Epithelial cell of proximal tubule (primary cell): ENCODE measurements at places on chromosomes 13 and 19.
A peak's percentile ranks its signal among the peaks of the same experiment; 100 is the strongest.

DNA sequence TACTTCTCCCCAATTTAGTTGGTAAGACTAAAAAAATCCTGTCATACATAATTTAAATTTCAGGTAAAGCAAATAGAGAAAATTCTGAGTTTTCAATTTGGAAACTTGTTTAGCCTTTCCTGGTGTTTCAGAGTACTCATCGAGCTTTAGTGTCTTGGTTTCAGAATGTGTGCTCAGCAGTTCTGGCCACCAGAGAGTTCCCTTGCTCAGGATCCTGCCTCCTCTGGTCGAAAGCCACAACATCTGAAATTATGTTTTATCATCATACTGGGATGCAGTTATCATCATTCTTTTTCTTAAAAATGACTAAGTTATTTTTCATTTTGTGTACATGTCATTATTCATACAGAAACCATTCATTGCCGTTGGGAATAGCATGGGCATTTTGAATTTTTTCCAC, 263.2 kb upstream of the SPRY2 start:
- DNase-seq = no peak

DNA sequence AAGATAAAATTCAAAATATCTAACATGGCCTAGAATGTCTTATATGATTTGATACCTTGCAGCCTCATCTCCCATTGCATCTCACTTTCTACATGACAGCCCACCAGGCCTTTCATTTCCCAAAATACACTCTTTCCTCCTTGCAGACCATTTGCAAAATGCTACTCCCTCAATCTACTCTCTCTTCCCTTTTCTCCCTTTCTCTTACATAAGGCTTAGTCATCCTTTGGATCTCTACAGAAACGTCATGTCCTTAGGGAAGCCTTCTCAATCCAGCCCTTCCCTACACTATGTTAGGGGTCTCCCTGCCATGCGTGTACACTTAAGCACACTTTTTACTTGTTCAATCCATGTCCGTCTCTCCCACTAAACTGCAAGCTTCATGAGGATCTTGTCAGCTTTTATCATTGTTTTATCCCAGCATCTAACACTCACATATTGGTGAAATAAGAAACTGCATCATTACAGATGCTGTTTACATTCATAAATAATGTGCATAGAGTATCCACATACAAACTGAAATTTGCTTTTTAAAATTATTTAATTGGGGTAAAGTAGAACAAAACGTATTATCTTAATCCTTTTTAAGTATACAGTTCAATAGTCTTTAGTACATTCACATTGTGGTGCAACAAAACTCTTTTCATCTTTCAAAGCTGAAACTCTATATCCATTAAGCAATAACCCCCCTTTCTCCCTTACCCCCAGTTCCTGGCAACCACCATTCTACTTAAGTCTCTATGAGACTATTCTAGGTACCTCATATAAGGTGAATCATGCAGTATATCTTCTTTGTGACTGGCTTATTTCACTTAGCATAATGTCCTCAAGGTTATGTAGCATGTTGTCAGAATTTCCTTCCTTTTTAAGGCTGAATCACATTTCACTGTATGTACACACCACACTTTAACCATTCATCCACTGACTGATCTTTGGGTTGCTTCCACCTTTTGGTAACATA, 11.5 kb upstream of the WBP4 start:
- DNase-seq = no peak

DNA sequence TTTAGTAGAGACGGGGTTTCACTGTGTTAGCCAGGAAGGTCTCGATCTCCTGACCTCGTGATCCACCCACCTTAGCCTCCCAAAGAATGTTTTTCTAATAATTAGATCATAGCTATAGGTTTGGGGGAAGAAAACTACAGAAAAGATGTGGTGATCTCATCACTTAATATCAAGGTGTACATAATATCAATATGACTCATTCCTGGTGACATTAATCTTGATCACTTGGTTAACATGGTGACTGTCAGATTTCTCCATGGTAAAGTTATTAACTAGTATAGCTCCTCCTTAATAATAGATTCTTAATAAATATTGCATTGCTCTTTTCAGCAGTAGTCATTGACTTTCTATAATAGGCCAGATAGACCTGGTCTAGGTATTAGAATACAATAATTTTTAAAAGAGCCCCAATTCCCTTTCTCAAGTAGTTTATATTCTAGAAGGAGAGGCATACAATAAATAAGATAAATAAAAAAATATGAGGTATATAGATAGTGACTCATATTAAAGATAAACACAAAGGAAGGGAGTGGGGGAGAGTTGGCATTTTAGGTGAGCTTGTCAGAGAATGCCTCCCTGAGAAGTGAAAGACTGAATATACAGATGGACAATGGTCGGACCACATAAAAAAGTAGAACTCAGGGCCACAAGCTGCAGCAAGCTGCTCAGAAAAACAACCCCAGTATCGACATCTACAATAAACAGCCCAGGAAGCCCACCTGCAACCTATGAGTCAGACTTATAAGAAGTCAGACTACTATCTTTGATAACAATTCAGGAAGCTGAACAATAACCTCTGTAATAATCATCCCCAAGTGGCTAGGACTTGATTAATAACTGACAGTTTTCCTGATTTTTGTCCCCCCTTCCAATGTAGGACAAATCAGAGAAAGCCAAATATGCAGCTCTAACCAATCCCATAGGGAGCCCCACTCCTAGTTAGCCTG, 210.8 kb downstream of the RFC3 start:
- no peak for DNase-seq

DNA sequence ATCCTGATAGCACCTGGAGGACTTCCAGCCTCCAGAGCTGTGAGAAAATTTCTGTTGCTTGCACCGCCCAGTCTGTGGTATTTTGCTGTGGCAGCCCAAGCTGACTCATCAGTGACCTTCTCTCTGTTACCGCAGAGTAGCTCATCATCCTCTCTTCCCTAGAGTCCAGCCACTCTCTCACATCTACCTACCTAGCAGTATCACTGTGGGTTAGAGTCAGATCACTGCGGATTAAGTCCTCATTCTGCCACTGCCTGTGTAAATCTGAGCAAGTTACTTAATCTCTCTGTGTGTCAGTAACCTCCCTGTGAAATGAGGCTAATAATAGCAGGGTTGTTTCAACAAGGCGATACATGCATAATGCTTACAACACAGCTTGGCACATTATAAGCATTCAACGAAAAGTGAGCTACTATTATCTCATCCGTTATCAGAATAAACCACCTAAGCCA, 40.3 kb upstream of the USPL1 start:
- DNase-seq = peak; percentile 45

DNA sequence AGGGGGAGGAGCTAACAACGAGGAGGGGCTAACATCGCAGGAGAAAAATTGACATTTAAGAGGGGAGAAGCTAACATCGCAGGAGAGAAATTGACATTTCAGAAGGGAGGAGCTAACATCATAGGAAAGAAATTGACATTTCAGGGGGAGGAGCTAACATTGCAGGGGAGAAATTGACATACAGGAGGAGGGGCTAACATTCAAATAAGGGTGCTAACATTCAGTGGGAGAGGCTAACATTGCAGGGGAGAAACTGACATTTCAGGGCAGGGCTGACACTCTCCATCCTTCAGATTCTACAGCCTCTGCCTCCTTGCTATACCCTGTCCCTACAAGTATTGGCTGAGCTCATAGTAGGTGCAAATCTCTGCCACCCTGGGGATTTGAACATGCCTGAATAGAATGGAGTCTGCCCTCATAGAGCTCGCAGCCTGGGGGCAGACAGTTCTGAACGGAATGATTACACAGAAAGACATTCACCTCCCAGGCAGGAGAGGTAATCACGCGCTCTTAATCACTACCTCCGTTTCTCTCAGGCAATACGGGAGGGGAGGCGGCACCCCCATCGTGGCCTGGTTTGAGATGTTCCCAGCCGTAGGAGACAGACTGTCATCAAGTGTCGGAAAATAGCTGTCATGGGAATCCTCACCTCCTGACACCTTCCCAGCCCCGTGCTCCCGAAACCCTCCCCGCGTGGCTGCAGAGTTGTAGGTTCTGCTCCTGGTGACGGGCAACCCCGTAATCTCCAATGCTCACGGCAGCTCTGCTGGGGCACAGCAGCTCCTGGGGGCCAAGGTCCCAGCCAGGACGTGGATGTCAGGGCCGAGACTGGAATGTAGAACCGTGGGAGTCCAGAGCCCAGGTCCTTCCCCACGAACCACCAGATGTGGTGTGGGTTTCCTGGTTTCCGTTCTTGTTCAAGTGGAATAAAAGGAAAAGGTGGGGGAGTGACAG, 9.5 kb downstream of the GPR32 start:
- no peak for DNase-seq

GRCh38 chr13:28347456-28348371, 147.2 kb downstream of the FLT1 start:
- no peak for DNase-seq

DNA sequence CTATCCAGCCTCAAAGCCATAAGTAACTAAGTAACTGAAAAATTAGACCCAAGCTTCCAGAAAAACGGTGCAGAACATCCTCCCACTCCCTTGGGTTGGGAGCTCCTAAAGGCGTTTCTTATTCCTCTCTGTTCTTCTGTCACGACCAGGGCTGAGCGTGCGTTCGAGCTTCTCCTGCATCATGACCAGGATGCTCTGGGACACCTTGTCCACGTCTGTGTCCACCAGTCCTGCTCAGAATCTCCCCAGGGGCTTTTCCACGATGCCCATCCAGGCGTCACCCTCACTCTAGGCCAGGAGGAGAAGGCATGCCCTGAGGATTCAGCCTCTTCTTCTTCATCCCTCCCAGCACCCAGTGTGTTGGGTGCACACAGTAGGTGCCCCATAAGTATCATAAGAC, 37.8 kb upstream of the GAS6 start:
- no peak for DNase-seq

DNA sequence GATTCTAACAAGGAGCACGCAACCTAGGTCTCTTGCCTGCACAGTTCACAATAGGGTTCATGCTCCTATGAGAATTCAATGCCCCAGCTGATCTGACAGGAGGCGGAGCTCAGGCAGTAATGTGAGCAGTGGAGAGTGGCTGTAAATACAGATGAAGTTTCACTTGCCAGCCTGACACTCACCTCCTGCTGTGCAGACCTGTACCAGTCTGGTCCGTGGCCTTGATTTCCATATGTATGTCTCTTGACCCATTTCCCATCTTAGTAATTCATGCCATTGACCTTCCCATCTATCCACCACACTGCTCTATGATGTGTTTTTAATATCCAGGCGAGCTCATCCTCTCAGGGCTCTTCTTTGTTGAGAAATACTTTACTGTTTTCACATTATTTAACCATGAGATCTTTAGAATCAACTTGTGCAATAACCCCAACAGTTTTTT, 95.2 kb downstream of the LRCH1 start:
- no peak for DNase-seq

- no peak for DNase-seq
Measured at GRCh38 chr13:45522571-45522970, 57.8 kb downstream of the COG3 start.

DNA sequence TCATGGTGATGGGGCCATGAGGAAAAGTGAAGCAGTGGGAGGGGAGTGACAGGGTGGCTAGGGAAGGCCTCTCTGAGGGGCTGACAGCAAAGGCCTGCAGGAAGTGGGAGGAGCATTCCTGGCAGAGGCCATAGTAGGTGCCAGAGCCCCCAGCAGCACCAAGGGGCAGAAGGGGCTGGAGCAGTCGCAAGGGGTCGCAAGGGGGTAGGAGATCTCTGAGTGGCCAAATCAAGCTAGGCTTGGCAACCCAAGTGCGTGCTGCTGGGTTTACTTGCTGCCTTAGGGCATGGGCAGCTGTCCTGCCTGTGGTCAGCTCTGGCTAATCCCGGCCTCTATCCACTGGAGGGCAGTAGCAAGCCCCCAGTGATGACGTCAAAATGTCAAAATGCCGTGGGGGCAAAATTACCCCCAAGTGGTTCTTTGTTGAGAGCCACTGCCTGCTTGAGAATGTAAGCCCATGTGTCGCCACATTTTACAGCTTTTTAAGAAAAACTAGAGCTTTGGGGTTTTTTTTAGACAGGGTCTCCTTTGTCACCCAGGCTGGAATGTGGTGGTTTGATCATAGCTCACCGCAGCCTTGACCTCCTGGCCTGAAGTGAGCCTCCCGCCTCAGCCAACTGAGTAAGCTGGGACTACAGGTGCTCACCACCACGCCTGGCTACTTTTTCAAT, 11.8 kb downstream of the CCDC97 start:
- DNase-seq = no peak

DNA sequence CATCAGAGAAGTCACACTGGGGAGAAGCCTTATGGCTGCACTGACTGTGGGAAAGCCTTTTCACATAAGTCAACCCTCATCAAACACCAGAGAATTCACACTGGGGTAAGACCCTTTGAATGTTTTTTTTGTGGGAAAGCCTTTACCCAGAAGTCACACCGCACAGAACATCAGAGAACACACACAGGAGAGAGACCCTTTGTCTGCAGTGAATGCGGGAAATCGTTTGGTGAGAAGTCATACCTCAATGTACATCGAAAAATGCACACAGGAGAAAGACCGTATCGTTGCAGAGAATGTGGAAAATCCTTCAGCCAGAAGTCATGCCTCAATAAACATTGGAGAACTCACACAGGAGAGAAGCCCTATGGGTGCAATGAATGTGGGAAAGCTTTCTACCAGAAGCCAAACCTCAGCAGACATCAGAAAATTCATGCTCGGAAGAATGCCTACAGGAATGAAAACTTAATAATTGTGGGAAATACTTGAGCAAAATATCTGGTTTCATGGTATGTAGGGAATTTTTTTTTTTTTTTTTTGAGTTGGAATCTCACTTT, 30.7 kb downstream of the ZNF793 start:
- no peak for DNase-seq

- peak; percentile 48 for DNase-seq
Measured at GRCh38 chr13:106533101-106533942, 2.1 kb downstream of the EFNB2 start.

GRCh38 chr19:55962186-55962585, 14.6 kb downstream of the NLRP8 start:
- DNase-seq = no peak

DNA sequence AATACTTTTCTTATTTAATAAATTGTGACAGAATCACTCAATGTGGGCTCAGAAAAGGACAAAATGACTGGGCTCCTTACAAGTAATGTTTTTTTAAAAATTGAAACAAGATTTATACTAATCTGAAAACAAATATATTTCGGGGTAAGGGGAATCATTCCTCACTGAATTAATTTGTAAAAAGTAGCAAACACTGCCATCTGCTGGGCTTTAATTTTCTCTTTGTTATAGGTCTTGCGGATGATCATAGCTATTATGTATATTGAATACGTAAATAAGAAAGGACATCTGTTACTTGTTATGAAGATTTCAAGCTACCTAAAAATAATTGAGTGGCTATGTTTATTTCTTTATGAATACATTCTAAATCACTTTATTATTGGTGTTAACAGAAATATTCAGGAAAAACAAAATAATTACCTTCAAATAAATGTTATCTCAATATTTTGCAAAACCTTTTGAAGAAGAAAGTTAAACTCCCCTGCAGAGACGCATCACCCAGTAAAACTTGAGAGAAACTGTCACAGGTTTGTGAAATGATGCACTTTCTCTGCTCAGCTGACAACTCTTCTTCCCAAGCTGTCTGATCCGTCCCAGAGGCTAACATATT, 17.8 kb upstream of the ENOX1 start:
- no peak for DNase-seq

GRCh38 chr13:79380997-79381396, 25.1 kb downstream of the RBM26 start:
- DNase-seq = no peak
